ENCODE measurements at places on chromosomes 16 and 17.

GRCh38 chr17:1183171-1183873 lies 3.5 kb upstream of the ABR start:
- DNase-seq: peak; percentile 49

DNA sequence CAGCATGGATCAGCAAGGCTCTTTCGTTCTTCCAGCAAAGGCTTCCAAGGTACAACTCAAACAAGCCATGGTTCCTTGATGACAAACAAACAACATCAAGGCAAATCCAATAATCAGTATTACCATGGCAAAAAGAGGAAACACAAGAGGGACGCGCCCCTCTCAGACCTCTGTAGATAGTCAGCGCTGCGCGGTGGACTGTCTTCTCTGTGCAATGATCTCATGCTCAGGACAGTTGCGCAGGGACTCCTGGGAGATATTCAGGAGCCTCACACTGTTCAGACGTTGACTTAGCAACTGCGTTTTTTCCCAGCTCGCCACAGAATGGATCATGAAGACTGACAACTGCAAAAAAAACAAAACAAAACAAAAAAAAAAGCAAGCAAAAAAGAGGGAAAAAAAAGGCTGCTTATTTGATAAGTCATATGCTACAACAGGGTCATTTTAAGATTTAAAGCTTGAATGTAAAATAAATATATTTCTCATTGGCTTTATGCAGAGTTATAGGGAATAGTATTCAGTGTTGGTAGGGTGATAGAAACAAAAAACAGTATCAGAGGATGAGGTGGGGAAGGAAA lies 37.1 kb upstream of the ADCY7 start:
- no peak for DNase-seq

DNA sequence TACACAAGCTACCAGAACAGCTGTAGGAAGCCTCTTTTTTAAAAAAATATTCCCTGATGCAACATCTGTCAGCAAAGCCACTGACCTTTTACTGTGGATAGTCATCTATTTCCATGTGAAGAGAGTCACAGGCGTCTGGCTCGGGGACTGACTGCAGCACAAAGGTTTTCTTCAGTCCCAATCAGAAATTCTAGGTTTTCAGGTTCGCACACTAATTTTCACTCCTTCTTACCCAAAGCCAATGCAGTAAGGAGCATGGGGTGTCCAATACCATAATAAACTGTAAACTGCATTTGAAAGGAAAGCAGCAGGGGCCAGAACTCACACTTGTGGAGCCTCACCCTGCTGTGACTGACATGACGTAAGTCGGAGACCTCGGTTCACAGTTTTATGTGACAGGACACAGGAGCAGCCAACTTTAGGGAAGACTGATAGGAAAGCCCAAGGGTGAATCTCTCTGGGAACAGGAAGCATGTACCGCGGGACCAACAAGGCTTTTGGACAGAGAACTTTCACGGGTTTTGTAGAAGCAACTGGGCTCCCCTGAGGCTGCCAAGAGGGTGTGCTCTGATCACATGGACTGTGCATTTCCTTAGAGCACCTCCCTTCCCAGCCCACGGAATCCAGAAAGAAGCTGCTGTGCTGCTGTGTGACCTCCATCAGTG lies 9.1 kb upstream of the TMEM100 start:
- no peak for DNase-seq

DNA sequence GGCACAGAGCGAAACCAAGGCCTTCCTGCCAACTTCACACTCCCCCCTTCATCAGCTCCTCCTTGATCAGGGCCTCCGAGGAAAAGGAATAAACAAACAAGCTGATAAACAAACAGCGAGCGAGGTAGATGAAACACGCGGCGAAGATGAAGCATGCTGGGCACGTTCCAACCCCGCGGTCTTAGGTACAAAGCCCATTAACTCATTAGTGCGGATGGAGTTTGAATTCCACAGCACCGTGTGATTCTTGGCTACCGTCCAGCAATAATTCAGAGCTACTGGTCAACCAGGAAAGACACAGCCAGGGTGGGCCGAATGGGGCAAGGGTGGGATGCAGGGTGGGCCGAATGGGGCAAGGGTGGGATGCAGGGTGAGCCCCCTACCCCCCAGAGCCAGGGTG lies 67.3 kb downstream of the RBFOX3 start:
- no peak for DNase-seq

DNA sequence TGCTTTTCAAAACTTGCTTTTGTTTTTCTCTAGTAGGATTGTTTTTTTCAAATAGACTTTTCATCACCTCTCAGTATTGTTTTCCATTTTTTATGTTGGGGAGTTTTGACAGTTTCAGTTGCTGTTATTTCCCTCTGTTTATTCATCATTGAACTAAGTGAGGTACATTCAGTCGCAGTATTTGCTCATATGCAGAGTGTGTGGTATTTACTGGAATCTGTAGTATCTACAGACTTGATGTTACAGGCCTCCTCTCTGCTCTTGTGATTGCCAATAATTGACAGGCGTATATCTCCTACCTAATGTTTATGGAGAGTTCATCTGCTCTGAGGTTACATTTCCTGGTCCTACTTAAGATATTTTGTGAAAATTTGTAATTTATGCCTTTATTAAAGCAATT lies 49.6 kb downstream of the COX10 start:
- no peak for DNase-seq

GRCh38 chr17:21199311-21199710 lies 14.7 kb downstream of the TMEM11 start:
- DNase-seq: no peak

GRCh38 chr17:4201226-4201625 lies 58.2 kb downstream of the CYB5D2 start:
- no peak for DNase-seq
